ENCODE measurements at places on chromosomes 2 and 18.

DNA sequence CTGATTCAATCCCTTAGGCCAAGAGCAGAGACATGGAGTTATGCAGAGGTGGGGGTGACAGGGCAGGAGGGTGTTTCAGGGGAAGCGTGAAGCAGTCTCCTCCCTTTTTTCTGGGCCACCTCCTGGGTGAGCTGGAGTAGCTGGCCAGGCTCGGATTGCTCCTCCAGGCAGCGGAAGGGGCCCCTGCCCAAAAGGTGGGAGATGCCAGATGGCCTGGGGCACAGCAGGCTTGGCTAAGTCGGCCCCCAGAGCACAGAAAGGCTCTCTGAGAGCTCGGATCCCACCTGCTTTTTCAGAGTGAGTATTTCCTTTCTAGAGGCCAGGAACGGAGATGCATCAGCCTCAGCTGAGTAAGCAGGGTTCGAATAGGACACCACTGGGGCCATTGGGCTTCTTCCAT lies 196.9 kb downstream of the ANKRD30B start:
- H3K36me3 ChIP-seq, result no peaks in the 10 kb centered on the region
- no peak overlapping the region for H3K4me3 ChIP-seq
- H3K27me3 ChIP-seq, result no peaks in the 10 kb centered on the region

DNA sequence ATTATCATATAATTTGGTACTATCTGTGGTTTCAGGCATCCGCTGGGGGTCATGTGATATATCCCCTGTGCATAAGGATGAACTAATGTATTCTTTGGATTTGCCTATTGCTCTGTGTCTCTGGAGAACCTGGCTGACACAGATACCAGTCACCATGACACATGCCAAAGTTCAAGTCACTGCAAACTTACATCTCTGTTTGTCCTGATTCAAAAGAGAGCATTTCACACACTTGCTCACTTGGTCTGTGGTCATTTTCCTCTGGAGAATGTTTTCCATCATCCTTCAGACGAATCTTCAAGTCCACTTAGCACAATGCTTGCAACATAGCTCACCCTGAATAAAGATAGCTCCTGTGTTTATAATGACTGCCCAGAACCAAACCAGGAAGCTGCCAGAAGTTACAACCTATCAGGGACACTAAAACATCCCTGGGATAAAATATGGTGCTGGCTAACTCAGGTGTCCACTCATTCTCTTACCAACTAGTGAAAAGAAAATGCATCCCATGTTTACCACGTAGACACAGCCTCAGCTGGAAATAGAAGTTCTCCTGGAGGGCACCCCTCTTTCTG lies 18.1 kb downstream of the SULT1C3 start:
- H3K4me3 ChIP-seq, result no peak overlapping the region
- no peaks in the 10 kb centered on the region for H3K36me3 ChIP-seq
- H3K27ac ChIP-seq, result no peak overlapping the region
- H3K4me1 ChIP-seq, result no peaks in the 10 kb centered on the region
- peaks cover 2% of the 10 kb centered on the region for H3K27me3 ChIP-seq

GRCh38 chr18:32021756-32022564 lies 3.3 kb downstream of the RNF125 start:
- peak overlapping the region; percentile 70 for H3K4me3 ChIP-seq
- no peak overlapping the region for H3K27ac ChIP-seq
- peaks cover 14% of the 10 kb centered on the region for H3K36me3 ChIP-seq
- peaks cover 83% of the 10 kb centered on the region for H3K4me1 ChIP-seq
- H3K27me3 ChIP-seq, result no peaks in the 10 kb centered on the region

- DNase-seq, result no peak
- no peaks in the 10 kb centered on the region for H3K4me1 ChIP-seq
- H3K4me3 ChIP-seq, result no peak overlapping the region
- no peak overlapping the region for H3K27ac ChIP-seq
- no peaks in the 10 kb centered on the region for H3K36me3 ChIP-seq
- no peaks in the 10 kb centered on the region for H3K27me3 ChIP-seq
Observed at GRCh38 chr2:149278872-149279264, 51.5 kb upstream of the LYPD6 start.

DNA sequence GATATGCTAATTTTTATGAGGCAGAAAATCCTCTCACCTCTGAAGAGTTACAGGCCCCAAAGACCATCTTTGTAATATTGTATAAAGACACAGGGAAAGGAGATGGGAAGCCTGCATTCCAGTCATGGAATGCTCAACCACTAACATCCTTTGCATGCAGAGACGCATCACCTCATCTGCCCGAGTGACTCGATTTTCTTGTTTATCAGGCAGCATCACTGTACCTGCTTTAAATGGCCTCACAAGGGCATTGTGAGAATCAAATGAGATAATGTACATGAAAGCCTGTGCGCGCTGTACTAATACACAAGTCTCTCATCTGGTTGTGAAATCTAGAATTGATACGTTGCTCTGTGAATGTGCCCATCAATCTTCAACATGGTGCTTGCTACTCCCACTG lies 10.2 kb upstream of the TMEM247 start:
- H3K27ac ChIP-seq, result no peak overlapping the region
- H3K27me3 ChIP-seq, result no peaks in the 10 kb centered on the region
- H3K4me1 ChIP-seq, result no peaks in the 10 kb centered on the region
- DNase-seq, result no peak
- H3K36me3 ChIP-seq, result no peaks in the 10 kb centered on the region
- H3K4me3 ChIP-seq, result no peak overlapping the region

DNA sequence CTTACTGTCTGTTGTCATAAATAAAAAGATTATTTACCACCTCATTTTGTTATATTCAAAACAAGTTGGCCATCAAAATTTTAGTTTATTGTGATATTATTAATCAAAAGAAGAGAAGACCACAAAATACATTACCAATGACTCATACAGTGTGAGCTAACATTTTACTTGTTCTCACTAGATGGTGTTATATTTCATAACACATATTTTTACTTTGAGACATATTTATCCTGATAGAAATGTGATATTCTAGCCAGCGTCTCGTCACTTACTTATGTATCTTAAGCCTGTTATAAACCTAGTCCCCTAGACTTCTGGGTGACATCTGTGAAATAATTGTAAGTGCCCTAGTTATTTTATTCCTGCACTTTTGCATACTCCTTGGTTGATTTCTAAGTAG lies 263.2 kb downstream of the CDH7 start:
- no peak for DNase-seq
- H3K4me1 ChIP-seq, result no peaks in the 10 kb centered on the region
- H3K4me3 ChIP-seq, result no peak overlapping the region

- no peaks in the 10 kb centered on the region for H3K27me3 ChIP-seq
- peak overlapping the region; percentile 95 for H3K27ac ChIP-seq
Observed at GRCh38 chr2:28393114-28393836, 617 bp downstream of the FOSL2 start.

- no peak overlapping the region for H3K27ac ChIP-seq
- H3K27me3 ChIP-seq, result no peaks in the 10 kb centered on the region
- peaks cover 19% of the 10 kb centered on the region for H3K4me1 ChIP-seq
- no peak for DNase-seq
Observed at GRCh38 chr2:65379721-65380171, 52.7 kb downstream of the SPRED2 start.

GRCh38 chr2:189798312-189799029 lies 14.2 kb downstream of the PMS1 start:
- H3K4me3 ChIP-seq, result no peak overlapping the region
- DNase-seq, result no peak
- H3K36me3 ChIP-seq, result peaks cover 34% of the 10 kb centered on the region
- H3K4me1 ChIP-seq, result no peaks in the 10 kb centered on the region
- H3K27me3 ChIP-seq, result no peaks in the 10 kb centered on the region

GRCh38 chr2:180473456-180473855 lies 466.4 kb upstream of the CWC22 start:
- H3K4me1 ChIP-seq, result no peaks in the 10 kb centered on the region
- no peaks in the 10 kb centered on the region for H3K36me3 ChIP-seq
- H3K27me3 ChIP-seq, result no peaks in the 10 kb centered on the region
- H3K4me3 ChIP-seq, result no peak overlapping the region
- DNase-seq, result no peak

GRCh38 chr2:230896346-230897115 lies 28.5 kb downstream of the GPR55 start:
- no peaks in the 10 kb centered on the region for H3K36me3 ChIP-seq
- no peak overlapping the region for H3K27ac ChIP-seq
- H3K27me3 ChIP-seq, result no peaks in the 10 kb centered on the region
- no peak overlapping the region for H3K4me3 ChIP-seq
